ENCODE measurements at places on chromosomes 11 and 22. TPM values are rescaled to one million over a fixed set of nuclear protein-coding genes. Genes with fewer than 3 reads are reported as not detected.
A peak's percentile ranks its signal among the peaks of the same experiment; 100 is the strongest.

Gene OR51B4
- not detected for total RNA-seq

Gene DRICH1
- not detected for total RNA-seq

Gene UPK3A
- total RNA-seq, result 0.29 TPM

Gene NXPE2
- total RNA-seq, result not detected

Gene LIF
- total RNA-seq, result 7.0 TPM

Gene PDE3B
- total RNA-seq, result 18.7 TPM

Gene VSIG10L2
- total RNA-seq, result 0.56 TPM

GRCh38 chr11:88402784-88403183 lies 65.2 kb upstream of the CTSC start:
- DNase-seq, result no peak

DNA sequence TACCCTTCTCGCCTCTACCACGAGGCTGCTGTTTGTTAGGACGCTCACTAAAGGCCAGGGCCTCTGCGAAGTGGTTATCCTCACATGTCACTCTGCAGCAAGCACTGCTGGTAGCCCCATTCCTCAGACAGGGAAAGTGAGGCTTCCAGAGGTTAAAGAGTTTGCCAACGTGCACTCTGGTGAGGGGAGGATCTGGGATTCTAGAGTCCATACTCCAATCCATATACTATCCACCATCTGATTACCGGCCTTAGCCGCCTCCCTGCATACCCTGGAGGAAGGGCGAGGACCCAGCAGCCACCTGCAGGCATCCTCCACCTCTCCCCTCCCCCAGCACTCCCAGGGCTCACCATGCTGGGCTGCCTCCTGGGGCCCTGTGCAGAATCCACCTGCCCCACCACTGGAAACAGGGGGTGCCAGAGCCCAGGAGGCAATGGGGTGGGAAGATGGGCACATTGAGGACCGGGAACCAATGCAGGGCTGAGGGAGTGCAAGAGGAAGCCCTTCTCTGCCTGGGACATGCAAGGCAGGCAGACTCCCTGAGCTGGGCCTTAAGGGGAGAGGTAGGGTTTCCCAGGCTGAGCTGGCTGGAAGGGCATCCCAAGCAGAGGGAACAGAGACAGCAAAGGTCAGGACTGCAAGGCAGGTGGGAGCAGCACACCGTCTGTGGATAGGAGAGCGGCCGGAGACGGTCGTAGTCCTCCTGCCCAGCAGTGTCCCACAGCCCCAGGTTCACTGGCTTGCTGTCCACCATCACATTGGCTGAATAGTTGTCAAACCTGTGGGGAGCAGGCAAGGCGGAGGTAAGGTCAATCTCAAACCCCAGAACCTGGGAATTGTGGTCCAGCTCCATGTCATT lies 11.7 kb downstream of the RAC2 start:
- DNase-seq, result no peak

DNA sequence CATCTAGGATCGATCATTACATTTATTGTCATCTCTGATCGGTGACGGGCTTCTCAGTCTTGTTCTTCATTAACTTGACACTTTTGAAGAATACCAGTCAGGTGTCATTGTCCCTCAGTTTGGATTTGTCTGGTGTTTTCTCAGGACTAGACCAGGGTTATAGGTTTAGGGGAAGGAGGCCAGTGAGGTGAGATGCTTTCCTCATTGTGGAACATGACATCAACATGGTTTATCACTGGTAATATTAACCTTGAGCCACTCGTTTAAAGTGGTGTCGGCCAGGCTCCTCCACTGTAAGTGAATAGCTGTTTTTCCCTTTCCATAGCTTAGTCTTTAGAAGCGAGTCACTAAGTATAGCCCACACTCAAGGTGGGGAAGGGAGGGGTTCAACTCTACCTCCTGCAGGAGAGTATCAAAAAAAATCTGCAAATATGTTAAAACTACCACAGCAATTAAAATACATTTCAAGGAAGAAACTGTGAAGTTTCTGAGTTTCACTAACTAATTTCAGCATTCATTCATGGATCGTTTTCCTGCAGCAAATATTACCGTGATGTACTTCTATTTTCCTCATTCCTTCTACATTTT lies 42.0 kb downstream of the KCNQ1OT1 start:
- no peak for DNase-seq

DNA sequence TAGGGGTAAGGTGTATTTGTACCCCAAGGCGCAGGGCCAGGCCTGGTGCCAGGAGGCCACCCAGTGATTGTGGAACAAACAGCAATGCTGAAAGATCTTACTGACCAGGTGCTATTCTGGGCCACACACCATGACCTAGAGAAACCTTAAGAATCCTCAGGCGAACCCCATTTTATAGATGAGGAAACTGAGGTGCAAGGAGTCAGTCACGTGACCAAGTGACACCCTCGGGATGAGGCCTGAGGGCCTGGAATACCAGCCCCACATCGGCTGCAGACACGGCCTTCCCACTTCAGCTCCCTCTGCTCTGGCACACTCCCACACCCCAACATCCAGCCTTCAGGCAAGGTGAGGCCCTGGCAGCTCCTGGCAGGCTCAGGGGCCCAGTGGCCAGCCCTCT lies 13.1 kb downstream of the CABP7 start:
- no peak for DNase-seq

DNA sequence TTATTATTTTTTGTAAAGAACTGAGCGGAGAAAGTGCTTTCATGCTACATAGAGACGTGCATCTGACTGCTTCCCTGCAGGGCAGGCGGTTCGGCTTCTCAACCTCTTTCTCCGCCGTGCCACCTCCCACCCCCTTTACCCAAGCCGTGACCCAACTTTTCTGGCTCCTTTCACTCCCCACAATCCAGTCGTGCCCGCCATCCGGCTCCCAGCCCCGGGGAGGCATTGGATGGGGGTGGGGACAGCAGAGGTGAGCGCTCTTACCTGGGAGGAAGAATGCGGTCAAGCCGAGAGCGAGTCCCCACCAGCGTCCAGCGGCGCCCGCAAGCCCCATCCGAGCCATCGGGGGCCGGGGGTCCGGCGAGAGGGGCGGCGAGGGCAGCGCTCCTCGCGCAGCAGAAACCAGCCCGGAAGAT lies 781 bp downstream of the NECTIN1 start:
- no peak for DNase-seq

GRCh38 chr11:120695426-120695825 lies 183.9 kb downstream of the GRIK4 start:
- DNase-seq, result no peak

- DNase-seq, result no peak
Measured at GRCh38 chr22:45547016-45547345, 44.3 kb downstream of the FBLN1 start.

DNA sequence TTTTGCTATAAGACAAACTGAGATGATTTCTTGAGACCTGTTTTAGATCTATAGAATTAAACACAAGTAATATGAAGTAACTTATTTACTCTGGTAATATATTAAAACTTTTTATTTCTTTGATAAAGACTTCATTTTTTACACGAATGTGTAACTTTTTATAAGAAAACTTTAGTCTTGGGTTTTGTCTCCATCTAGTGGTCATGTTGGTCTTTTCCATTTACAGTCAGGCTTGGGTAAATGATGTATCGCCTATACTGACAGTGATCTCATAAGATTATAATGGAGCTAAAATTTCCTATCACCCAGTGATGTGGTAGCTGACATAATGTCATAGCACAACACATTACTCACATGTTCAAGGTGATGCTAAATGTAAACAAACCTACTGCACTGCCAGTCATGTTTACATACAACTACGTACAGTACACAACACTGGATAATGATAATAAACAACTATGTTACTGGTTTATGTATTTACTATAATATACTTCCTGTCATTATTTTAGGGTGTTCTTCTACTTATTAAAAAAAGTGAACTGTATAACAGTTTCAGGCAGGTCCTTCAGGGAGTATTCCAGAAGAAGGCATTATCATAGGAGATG lies 7.5 kb upstream of the C11orf97 start:
- DNase-seq, result no peak

DNA sequence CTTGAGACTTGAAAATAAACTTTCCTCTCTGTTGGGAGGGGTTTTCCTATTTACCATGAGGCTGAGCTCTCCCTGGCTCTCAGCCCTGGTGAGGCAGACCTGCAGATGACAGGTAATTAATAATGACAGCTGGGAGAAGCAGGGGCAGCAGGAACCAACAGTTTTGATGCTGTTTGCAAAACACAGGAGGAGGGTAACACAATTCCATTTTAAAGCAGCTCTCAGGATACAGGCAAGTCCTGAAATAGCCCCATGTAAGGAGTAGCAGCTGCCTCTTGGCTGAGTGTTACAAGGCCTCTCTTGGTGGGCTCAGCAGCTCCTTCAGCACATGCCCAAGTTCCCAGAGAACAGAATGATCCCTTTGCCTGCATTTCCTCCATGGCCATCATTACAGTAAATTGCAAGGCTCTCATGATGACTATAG lies 13.3 kb downstream of the PARVA start:
- no peak for DNase-seq

- DNase-seq, result no peak
Measured at GRCh38 chr11:91248199-91248807, 976.3 kb upstream of the FAT3 start.

- DNase-seq, result no peak
Measured at GRCh38 chr11:110184456-110184855, 91.3 kb downstream of the ZC3H12C start.

- DNase-seq, result no peak
Measured at GRCh38 chr11:14248580-14248981, 110.4 kb downstream of the RRAS2 start.

- DNase-seq, result peak; percentile 83
Measured at GRCh38 chr11:118907051-118908042, 18.4 kb downstream of the BCL9L start.

- no peak for DNase-seq
Measured at GRCh38 chr11:45983471-45983845, 61.0 kb downstream of the LARGE2 start.

DNA sequence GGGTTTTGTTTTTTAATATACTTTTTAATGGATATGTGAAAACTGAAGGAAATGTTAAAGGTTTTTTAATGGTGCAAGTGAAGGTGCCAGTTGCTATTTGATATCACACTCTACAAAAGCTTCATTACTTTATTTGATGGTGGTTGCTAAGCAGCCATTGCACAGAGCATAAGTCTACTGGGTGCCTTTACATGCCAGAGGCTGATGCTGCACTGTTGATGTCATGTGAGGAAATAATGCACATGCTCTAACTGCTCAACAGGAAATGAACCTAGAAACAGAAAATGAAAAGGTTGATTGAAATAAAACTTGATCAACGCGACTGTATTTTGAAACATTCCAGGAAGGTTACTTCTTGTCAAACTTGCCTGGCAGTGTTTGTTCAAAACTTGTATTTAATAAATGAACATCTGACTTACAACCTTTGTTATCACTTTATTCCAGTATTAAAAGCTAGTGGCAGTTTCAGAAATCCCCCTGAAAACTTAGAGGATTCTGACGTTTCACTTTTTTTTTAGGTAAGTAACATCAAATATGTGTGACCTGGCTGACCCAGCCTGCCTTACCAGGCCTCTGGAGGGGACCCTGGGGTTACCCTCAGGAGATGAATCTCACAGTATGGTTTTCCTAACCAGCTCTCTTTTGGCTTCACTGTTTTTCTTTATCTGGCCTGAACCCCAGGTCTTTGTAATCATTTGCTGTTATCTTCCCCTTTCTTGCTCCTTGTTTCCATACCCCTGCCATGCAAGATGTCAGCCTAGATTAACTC lies 2.4 kb upstream of the ATP5MG start:
- no peak for DNase-seq

DNA sequence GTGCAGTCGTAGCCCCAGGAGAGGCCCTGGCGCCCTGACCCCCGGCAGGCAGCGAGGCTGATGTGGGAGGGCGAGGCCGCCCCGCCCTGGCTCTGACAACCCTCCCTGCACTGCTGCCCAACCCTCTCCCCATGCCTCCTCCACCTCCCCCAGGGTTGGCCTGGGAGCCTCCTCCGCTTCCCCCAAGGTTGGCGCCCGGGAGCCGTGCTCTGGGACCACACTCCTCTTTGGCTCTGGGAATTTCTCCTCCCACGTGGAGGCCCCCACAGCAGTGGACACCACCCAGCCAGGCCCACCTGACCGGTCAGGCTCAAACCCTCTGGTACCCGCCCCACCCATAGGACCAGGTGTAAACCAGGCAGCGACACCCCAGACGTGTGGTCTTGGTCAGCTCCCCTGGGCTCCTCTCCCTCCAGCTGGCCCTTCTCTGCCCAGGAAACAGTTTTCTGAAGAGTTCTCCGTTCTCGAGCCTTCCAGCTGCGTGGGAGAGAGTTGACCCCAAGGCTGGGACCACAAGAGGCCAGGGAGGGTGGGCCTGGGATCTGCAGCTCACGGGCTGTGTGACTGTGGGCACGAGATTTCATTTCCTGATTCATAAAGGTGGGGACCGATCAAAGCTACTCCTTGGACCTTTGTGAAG lies 39.5 kb upstream of the BRSK2 start:
- DNase-seq, result no peak

DNA sequence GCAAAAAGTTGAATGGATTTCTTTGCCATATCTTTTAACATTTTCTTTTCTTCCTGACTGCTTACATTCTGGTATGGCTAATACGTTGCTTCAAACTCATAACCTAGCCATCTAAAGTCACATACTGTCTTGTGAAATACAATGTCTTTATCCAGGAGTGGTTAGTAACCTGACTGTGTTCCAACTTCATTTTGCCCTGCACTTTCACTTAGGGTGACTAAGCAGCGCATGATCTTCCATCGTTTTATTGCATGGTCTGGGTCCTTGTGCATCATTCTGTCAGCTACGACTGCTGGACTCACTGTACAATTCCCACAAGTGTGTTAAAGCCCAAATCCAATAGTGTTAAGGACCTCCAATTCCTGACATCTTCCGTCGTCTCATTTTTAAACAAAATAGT lies 403.2 kb downstream of the NTM start:
- DNase-seq, result no peak

GRCh38 chr11:31646216-31646615 lies 136.6 kb downstream of the ELP4 start:
- DNase-seq, result no peak

DNA sequence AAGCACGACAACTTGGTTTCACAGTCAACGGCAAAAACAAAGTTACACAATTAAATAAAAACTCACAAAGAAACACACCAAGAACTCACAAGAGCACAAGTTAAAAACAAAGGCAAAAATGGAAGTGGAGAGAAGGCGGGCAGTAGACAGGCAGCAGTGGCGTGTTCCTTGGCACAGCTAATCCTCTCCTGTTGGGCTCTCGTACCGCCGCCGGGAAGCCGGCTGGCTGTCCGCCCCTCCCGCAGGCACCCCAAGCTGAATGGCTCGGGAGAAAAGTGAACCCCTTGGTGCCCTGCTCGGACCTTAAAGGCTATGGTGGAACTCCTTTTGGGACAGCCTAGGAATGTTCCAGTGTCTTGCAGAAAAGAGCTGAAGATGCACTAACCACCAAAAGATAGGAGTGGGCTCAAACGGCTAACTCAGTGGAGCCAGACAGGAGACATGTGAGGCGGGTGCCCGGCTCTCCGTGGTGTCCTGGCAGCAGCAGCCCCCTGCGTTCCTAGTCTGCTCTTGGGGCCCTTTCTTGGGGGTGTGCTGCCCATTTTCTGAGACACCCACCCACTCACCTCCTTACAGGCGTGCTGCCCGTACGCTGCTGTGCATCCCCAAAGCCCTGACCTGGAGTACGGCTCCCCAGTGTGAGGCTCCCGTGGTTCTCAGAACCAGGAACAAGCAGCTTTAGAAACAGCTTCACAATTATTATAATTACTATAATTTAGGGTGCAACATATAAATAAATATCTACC lies 86.1 kb upstream of the BID start:
- DNase-seq, result no peak

GRCh38 chr22:19577422-19577966 lies 53.3 kb upstream of the CLDN5 start:
- no peak for DNase-seq
